A549 (cell line): ENCODE measurements at places on chromosomes 4 and X. TPM values are rescaled to one million over a fixed set of nuclear protein-coding genes. Genes with fewer than 3 reads are reported as not detected.

Gene CPE
- 1.9 to 2.4 TPM (median 1.9 TPM) in 3 replicates for polyA plus RNA-seq

Gene GPR34
- polyA plus RNA-seq: 0.09 TPM in 2 of 3 replicates, not detected in the other

Gene BEND2
- not detected in 3 replicates for polyA plus RNA-seq

DNA sequence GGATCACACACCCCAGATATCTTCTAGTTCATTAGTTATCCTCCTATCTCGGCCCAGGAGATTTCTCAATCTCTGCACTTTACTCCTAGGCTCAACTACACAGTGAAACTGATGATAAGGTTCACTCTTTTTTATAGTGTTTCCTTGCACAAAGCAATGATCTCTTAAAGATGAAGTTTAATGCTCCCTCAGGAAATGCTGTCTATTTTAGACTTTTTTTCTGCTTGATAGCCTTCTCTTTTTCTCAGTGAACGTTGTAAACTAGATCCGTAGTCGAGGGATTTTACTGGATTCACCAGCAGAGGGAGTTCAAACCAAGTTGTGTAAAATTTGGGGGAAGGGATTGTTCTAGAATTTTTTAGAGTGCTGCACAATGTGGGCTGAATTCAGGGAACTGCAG lies 269.6 kb downstream of the GBA3 start:
- DNase-seq: no peak

- no peak for DNase-seq
Measured at GRCh38 chr4:174069848-174070330, 213.6 kb downstream of the FBXO8 start.

- no peak for DNase-seq
Measured at GRCh38 chr4:8699479-8700145, 107.0 kb downstream of the CPZ start.

DNA sequence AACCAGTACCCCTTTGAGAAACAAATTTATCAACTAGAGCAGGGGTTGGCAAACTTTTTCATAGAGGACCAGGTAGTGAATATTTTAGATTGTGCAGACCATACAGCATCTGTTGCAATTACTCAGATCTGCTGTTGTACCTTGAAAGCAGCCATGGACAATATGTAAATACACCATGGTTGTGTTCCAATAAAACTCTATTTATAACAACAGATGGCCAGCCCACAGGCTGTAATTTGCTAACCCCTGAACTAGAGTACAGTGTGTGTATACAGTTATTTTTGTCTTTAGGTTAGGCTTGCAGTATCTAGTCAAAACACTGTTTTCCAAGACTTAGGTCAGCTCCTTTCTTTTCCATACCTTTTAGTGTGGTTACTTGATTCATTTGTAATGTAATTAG lies 54.4 kb downstream of the PHKA1 start:
- no peak for DNase-seq

DNA sequence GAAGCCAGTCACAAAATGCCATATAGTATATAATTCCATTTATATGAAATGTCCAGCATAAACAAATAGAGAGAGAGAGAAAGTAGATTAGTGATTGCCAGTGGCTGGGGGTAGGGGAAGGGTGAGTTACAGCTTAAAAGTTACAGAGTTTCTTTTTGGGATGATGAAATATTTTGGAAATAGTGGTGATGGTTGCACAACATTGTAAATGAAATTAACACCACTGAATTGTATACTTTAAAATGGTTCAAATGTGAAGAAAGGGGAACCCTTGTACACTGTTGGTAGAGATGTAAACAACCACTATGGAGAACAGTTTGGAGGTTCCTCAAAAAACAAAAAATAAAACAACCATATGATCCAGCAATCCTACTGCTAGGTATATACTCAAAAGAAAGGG lies 131.2 kb upstream of the GPC4 start:
- DNase-seq: no peak

DNA sequence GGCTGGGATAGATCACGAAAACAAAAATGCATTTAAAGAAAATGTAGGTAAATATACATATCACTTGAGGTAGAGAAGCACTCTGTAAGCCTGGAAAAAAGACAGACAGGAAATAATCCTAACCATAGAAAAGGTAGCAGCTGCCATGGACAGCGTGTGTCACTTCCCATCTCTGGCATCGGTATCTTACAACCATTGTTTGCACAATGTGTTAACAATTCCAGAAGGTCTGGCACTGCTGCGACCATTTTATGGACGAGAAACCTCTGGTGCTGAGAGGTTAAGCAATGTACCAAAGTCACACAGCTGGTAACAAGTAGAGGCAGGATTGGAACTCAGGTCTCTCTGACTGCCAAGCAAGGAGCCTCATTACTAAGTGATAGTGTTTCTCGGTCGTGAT lies 1.7 kb upstream of the MTNR1A start:
- DNase-seq: no peak
